ENCODE measurements at places on chromosomes 5 and 9.
A peak's percentile ranks its signal among the peaks of the same experiment; 100 is the strongest.

GRCh38 chr9:92295827-92296258 is 2.3 kb upstream of the IARS1 start:
- DNase-seq, result peak; percentile 96

DNA sequence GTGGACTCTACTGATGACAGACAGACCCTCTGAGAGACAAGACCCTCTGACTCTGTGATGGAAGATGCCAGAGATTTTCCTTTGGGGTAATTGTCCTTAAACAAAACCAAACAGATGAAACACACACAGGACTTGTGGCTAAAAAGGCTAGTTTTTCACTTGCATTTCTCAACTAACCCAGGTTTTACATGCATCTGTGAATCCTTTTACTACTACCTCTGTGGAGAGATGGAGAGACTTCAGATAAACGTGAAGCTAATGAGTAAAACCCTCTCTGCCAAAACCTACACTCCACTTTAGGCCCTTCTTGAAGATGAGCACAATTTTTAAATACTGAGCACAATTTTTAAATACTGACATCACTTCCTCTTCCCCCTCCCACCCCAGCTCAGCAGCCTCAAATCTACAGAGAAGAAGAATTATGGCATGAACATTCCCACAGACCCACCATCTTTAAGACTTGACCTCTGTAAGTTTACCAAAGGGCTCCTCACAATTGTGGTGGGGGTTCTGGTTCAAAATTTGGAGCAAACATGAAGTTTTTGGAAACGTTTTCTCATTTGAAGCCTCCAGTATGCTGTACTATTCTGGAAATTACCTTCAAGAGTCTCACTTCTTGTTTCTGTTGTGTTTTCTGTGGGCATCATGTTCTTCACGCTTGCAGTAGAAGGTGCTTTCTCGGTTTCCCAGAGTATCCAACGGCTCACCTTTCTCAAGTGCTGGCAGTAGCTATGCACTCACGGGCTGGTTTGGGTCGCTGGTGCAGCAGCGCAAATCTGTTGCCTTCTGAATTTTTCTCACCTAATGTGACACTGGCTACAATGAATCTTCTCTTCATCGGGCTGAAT is 42.7 kb downstream of the ACER2 start:
- no peak for DNase-seq

DNA sequence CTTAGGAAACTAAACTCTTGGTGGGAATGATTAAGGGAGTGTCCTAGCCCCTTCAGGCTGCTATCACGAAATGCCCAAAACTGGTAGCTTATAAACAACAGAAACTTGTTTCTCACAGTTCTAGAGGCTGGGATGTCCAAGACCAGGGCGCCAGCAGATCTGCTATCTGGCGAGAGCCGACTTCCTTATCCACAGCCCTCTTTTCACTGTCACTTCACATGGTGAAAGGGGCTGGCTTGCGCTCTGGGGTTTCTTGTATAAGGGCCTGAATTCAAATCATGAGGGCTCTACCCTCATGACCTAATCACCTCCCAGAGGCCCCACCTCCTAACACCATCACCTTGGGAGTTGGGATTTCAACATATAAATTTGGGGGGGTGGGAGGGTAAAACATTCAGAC is 49.1 kb downstream of the IPPK start:
- no peak for DNase-seq

DNA sequence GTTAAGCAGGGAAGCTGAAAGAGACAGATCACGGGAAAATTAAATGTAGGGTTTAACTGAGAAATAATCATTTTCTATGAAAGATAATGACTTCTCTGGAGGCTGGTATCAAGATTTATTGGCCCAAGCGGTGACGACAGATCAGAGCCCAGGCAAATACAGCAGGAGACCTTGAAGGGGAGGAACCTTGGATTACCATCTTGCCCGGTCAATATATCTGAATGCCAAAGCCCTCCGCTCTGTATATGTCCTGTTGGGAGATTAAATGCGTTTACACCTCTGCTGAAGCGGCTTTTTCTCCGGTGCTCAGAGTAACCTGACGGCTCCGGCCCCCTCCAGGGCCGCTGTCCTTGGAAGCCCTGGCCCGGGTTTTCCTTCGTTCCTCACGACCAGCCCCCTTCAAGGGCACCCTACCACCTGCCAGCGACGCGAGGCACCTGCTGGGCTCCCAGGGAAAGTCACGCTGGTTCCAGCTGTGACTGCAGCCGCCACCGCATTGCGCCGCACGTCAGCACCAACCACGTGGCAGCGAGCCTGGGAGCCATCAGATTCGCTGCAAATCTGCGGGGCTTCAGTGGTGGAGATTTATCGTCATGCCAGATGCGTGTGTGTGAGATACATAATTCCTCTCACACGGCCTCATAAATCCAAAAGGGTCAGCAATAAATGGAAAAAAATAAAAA is 4.4 kb upstream of the QSOX2 start:
- no peak for DNase-seq

DNA sequence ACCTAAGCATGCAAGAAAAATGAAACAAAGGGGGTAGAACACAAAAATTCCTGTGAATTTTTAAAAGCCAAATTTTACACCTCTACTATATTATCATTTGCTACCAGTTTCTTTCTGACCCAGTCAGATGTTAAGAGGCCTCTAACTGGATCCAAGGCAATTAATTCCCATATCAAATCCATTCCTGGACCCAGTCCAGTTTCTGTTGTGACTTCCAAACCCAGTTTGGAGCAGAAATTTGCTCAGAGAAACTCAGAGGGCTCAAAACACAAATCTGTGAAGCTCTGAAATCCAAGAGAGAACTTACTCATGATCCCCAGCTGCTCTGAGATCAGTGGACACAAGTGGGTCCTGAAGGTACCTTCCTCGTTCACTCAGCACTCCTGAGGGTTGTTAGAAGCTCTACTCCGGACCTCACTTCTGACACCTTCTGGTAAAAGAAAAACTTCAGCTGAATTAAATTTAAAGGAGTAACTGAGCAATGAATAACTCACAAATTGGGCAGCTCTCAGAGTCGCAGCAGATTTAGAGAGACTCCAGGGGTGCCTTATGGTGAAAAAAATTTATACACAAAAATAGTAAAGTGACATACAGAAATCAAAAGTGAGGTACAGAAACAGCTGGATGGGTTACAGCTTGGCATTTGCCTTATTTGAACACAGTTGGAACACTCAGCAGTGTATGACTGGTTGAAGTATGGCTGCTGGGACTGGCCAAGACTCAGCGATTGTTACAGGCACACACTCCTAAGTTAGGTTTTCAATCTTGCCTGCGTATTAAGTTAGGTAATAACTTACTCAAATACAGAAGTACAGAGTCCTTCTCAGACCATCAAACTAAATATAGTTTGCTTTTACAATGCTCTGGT is 32.4 kb downstream of the INSL4 start:
- peak; percentile 41 for DNase-seq

GRCh38 chr9:126343271-126343700 is 16.7 kb downstream of the MVB12B start:
- DNase-seq, result no peak

- DNase-seq, result peak; percentile 61
Observed at GRCh38 chr9:110933350-110934001, 104.8 kb downstream of the LPAR1 start.

DNA sequence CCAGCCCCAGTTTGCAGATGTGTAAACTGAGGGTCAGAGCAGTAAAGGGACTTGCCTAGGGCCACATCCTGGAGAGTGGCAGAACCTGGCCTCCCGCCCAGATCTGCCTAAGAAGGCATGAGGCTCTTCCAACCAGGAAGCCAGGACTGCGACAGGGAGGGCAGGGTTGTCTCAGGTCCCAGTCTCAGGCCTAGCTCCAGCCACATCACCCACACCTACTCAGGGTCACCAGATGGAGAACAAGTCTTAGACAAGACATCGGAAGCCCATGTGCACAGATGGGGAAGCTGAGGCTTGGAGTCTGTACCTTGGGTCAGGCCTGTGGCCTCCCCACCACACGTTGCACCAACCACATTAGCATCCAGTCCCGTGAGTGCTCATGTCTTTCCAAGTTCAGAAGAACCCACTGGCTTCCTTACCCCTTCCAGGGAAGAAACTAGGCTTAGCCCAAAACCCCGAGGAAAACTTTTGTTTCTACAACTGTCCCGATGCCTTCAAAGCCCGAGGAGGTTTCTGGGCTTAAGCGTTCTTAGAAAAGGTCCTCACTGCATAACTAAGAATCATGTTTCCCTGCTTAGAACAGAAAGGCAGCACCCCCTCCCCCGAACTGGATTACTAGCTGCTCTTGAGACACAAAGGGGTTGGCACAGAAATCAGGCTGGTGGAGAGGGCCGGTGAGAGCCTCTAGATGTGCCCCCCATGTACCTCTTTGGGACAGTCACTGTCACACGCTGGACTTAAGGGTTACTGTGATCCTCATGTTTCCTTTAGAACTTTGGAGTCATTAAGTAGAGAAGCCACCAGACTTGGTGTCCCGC is 2.2 kb downstream of the FAM78A start:
- DNase-seq, result no peak

- no peak for DNase-seq
Observed at GRCh38 chr5:163642904-163643303, 137.5 kb downstream of the MAT2B start.

DNA sequence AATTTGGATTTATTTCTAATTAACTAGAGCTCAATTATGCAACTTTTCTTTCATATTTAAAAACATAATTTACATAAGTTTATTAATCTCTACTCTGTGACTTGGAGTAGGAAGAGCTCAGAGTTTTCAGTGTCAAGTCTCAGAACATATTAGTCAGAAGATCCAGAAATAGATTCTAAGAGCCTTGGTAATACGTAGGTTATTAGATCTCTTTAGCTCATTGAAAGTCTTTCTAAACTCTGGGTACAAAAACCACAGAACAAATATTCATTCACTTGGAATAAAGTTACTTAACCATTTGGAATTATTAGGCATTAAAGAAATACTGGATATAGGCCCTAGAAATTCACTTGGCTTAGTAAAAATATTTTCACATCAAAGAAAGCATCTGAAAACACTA is 26.3 kb upstream of the ISCA1 start:
- no peak for DNase-seq

- no peak for DNase-seq
Observed at GRCh38 chr5:95304711-95305110, 19.8 kb upstream of the MCTP1 start.

DNA sequence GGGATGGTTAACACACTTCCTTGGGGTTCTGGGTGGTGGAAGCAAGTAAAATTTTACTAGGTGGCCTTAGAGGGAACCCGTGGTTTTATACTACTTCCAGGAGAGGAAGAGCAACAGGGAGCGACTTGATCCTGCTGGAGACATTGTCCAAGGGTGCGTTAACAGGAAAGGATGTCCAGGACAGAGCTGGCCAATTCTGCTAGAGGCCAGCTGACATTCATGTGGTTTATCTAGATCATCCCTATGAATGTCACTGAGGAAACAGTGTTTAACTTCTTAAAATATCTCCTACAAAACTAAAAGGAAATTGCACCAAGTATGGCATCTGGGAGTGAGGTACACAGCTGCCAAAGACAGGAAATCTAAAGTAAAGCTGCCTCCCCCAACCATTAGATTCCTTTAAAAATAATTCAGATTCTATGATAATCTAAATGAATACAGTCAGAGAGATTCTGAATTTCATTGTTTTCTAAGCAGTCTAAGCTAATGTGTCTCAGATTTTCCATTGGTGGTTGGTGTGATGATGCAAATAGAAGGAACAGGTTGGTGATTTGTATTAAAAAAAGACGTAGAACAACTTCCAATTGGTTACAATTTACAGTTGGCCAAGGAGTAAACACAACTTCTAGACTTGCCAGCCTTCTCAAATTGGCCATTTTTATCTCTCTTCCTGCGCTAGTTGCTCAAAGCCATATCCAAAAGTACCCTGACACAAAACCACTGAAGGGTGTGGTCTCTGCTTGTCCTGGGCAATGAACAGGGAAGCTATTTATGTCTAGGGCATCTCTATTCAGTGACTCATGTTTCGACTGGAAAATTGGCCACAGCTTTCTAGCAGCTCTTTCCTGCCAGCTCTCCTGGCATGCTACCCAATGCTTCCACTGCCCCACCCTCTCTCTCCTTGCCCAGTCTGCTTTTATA is 574.7 kb upstream of the MEF2C start:
- DNase-seq, result peak; percentile 73

DNA sequence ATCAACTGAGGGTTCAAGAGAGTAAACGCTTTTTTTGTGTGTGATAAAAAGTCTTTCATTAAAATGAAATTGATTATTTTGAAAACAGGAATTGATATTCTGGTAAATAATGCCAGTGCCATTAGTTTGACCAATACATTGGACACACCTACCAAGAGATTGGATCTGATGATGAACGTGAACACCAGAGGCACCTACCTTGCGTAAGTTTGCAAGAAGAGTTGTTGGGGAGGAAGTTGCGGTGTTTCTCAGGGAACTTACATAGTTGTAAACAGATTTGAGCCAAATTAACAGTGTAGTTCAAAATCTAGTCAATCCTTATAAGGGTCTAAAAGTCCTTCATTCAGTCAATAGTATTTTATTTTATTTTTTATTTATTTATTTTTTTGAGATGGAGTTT is 28.9 kb downstream of the HSDL2 start:
- peak; percentile 3 for DNase-seq

DNA sequence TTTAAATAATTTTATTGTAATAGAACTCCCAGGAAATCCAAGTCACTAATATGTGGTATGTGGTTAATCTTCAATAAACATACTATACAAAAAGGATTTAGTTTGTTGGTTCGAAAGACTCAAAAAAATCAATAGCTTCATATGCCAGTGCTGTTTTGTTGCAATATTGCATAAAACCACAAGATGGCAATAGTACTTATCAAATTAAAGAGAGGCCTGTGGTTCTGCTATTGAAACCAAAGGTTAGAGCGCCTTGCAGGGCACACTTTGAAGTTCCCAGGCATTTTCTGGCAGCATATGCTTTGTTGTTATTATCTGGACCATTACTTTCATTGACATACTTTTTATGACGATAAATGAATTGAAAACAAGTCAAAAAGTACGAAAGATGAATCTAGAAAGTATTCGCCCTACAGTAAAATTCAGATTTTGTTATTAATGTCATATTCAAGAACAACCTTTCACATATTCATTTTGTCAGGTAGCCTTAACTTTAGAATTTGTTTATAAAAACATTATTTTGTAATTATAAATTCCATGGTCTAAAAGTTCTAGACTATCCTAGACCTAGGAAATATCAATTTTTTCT is 316.3 kb downstream of the MCTP1 start:
- DNase-seq, result peak; percentile 78

GRCh38 chr9:703392-703791 is 138.1 kb upstream of the DMRT1 start:
- DNase-seq, result no peak

- no peak for DNase-seq
Observed at GRCh38 chr5:71910741-71911140, 191.7 kb downstream of the CARTPT start.

Measured in common myeloid progenitor, CD34-positive (primary cell).